ENCODE measurements at places on chromosomes 6 and 20.

DNA sequence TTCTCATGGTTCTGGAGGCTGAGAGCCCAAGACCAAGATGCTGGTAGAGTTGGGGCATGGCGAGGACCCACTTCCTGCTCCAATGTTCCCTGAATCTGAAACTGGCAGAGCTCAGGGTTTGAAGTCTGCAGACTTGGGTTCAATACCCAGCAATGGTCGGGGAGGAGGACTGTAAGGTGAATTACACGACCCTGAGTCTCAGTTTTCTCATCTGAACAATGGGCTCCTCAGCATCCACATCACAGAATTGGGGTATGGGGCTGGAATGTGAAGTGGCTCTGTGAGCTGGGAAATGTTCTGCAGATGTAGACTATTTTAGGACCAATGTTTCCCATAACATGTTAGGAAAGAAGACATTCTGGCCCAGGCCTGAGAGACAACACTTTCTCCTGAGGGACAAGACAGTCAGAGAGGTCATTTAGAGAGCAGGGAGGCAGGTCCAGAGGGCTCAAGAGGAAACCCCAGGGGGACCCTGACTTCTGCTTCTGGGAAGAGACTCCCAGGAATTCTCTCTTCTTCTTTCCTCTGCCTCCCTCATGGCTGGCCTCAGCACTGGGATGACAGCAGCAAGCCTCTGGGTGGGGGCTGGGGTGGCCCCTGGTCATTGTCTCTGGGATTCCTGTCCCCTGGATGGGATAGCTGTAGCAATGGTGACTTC, 141.3 kb upstream of the PMEPA1 start:
- no peak for DNase-seq

DNA sequence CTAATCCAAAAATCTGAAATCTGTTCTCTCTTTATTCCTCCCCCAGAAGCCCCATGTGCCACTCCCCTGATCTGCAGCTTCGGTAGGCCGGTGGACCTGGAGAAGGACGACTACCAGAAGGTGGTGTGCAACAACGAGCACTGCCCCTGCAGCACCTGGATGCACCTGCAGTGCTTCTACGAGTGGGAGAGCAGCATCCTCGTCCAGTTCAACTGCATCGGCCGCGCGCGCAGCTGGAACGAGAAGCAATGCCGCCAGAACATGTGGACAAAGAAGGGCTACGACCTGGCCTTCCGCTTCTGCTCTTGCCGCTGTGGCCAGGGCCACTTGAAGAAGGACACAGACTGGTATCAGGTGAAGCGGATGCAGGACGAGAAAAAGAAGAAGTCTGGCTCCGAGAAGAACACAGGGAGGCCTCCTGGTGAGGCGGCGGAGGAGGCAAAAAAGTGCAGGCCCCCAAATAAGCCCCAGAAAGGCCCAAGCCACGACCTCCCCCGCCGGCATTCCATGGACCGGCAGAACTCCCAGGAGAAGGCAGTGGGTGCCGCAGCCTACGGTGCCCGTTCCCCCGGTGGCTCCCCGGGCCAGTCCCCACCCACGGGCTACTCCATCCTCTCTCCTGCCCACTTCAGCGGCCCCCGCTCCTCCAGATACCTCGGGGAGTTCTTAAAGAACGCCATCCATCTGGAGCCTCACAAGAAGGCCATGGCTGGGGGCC, 31.5 kb downstream of the HECA start:
- no peak for DNase-seq

DNA sequence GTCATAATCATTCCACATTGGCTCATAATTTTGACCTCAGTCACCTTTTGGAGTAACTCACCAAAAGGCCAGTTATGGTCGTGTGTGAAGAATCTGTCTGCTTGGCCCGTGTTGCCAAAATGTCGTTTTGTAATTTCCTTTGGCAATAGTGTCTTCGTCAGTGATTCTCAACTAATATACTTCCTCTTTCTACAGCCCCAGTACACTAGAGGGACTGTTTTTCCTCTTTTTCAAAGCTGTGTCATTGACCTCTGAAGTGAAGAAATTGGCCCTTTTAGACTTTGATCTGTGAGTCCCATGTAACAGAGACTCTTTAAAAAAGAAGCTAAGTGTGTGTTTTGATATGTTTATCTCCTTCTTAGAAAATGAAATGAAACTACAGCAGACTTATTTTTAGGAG, 5.2 kb downstream of the FOXO3 start:
- no peak for DNase-seq

DNA sequence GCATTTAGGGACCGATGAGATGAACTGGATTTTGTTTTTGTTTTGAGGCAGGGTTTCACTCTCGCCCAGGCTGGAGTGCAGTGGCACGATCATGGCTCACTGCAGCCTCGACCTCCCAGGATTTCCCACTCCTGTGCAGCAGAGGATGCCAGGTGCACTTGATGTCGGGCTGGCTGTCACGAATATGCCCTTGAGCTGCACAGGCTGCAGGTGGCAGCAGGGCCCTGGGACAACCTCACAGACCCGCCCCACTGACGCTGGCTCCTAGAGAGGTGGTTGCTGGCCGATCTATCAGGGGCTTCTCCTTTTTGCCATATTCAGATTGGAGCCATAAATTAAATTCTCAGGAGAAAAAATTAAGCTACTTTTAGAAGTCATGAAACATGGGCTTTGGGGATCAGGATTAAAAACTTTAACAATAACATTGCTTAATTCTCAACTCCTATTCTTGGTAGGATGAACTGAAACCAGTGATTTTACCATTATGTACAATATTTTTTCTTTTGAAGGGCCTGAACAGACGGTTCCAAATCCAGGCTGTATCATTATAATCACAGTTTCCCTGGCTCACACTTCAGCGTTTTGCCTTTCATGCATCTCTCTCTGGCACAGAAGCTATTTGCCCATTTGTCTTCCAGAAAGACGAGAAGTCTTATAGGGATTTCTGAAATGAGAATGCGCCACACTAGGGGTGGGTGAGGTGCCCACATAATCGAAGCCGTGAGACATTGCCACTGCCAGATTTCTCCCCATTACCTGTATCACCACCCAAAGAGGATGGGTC, 32.4 kb downstream of the NQO2 start:
- DNase-seq: no peak

DNA sequence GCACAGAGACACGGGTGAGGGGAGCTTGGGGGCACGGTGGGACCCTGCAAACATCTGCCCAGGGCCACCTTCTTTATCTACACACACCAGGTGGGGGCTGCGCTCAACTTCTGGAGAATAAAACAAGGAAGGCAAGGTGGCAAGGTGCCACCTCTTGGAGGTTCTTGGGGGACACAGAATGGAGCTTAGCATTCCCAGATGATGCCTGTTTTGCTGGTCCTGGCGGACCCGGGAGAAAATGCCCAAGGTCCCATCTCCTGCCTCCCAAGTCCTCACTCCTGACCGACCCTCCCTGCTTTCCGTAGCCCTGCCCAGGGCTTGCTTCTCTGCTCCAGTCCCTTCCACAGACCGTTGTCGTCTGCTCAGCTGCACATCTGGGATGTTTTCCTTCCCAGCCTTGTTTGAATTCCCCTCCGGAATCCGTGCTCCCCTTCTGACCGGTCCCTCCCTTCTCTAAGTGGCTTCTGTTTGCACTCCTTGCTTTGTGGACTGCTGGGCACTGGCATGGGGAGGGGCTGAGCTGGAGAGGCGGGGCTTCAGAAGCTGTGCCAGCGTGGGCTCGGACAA, 13.1 kb downstream of the ITPR3 start:
- no peak for DNase-seq

DNA sequence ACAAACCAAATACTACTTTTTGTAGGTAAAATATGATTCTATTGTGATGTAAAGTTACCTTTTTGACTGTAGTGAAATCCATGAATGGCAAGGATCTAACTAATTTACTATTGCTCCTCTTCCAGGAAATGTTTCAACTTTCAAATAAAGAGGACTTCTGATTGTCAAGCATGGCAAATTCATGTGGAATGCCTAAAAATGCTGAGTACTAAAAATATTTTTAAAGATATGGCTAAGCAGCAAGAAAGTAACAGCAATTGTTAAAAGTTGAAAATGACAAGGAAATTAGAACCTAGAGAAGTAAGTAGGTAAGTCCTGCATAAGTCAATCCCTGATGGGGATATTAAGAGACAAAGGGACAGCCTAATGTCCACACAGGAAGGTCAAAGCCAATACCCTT, 126.0 kb downstream of the BACH2 start:
- DNase-seq: no peak

GRCh38 chr6:42841844-42842584, 37.4 kb upstream of the RPL7L1 start:
- DNase-seq: no peak

GRCh38 chr6:18506382-18507017, 119.3 kb downstream of the RNF144B start:
- DNase-seq: no peak

- DNase-seq: no peak
Observed at GRCh38 chr6:105771313-105771970, 314.7 kb upstream of the PRDM1 start.

DNA sequence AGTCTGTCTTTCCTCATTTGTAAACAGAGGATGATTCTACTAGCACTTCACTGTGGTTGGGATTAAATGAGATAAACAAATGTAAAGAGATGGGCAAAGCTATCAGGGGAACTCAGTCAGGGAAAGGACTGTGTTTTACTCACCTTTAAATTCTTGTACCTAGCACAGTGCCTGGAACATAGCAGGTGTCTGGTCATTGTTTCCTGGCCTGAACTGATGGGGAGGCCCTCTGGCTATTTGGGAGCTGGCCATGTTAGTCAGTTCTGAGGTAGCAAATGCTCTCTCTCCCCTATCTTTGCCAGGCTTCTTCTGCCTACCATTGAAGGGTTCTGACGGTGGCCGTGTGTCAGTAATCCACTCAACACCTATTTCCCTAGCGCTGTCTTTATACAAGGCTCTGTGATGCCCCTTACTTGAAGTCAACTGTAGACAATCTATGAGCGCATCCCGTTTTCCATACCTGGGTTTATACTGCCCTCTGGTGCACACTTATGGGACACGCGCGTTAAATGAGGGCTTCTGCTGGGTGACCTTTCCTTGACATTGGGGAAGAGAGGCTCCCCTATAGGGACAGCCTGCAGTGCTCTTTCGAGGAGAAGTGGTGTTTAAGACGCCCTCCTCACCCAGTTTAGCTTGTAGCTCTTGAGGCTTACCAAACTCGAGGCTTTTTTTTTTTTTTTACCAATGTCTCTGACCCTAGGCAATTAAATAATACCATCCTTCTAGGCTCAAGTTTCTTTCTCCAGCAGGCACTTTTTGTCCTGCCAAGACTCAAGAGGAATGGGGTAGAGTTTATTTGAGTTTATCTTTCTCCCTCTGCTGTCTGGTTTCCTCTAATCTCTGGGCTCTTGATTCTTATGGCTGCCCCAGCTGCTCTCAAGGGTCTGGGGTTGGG, 4.0 kb upstream of the SPATS1 start:
- DNase-seq: peak; percentile 39

DNA sequence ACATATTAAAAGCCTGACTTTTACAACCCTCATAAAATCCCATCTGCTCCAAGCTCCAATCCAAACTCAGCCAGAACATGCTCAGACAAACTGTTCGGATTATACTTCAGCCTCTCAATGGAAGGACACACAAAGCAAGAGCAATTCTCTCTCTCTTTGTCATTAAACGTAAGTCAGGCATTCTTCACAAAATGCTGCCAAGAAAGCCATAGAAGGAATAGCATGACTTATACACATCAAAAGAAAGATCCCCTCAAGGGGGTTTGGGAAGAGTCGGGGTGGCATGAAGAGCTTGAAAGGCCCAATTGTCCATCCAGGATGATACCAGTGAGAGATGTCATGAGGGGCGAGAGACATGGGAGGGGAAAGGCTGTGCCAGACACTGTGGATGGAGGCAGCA, 268.9 kb downstream of the PREX1 start:
- no peak for DNase-seq

- no peak for DNase-seq
Observed at GRCh38 chr6:80553071-80553740, 446.7 kb downstream of the BCKDHB start.

DNA sequence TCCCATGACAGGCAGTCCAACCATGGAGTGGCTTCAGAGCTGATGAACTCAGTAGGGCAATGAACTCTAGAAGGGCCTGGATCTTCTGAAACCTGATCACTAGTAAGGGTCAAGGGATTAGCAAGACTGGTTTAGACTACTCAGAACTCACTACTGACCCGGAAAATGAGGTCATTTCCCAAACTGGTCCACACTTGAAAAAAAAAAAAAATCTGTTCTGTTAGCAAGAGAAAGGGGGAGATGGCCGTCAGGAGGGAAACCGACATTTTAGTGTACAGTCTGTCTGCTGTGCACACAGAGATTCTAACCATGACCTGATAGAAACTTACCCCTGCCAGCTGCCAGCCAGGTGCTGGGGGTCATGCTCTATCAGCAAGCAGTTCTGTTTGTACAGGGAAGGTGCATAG, 262.4 kb upstream of the AGPAT4 start:
- DNase-seq: no peak

- no peak for DNase-seq
Observed at GRCh38 chr6:76862936-76863335, 600.4 kb downstream of the HTR1B start.

DNA sequence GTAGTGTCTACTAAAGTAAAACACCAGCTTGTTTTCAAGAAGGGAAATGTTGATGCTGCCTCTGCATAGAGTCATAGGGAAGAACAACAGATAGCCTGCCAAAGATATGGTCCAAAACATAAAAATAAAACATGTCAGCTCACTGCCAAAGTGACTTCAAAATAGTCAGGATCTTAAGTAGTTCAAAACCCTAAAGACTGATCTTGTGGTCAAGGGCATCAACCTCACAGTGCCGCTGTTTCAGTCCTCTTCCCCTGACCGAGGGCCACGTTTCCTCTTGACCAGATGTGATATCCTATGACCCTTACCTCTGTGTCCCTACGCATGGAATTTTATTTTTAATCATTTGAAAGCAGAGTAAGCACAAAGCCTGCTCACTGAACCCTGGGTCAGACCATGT, 104.2 kb upstream of the CNKSR3 start:
- DNase-seq: no peak

- peak; percentile 64 for DNase-seq
Observed at GRCh38 chr6:107314531-107314939, 144.8 kb downstream of the PDSS2 start.

GRCh38 chr6:131828080-131828479, 20.3 kb downstream of the ENPP1 start:
- DNase-seq: no peak

- no peak for DNase-seq
Observed at GRCh38 chr6:91171754-91172462, 585.0 kb upstream of the MAP3K7 start.

GRCh38 chr6:166379800-166380199, 2.9 kb downstream of the MPC1 start:
- DNase-seq: no peak

DNA sequence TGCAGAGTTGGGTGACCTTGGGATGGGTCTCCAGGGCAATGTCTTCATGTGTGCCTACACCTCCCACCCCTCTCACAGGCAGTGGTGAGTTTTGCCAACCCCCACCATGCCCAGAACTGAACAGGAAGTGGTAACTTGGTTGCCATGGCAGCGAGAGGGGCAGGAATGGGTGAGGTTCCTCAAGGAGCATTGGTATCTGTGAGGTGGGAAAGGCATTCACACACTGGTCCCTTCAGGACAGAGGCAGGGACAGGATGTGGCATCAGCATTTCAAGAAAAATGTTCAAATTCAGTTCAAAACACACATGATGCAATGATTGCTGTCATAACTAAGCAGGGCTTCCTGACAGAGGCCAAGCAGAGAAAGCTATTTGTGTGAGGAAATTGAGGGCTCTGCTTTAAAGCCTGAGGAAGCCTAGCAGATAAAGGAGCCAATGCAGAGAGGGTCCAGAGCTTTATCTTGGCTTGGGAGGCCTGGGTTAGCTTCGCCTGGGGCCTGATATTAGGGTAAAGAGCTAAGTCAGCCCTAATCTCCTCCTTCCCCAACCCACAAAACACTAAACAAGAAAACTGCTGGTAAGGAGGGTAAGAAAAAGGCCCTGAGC, 551 bp downstream of the TREML2 start:
- no peak for DNase-seq

GRCh38 chr6:38185244-38185643, 365.7 kb downstream of the ZFAND3 start:
- no peak for DNase-seq

All from NCI-H446 (cell line).